T-helper 2 cell (primary cell): ENCODE measurements at places on chromosomes 16 and 17.

DNA sequence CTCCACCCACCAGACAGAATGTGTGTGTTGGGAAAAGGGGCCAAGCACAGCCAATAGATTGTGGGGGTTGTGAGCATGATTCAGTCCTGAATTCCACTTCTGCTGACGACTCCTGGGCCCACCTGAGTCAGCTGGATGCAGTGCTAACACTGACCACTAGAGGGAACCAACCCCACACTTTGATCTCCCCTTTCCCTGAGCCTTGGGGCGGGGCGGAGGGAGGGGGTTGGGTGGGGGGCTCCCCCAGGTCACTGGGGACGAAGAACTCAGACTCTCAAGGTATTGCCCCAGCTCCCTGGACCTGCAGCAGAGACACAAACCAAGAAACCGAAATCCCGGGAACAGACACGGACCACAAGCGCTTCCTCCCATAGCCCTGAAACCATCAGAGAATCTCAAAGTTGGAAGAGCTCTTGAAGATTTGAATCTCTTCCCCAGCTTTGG, 621 bp upstream of the CSHL1 start:
- peak; percentile 46 for DNase-seq

DNA sequence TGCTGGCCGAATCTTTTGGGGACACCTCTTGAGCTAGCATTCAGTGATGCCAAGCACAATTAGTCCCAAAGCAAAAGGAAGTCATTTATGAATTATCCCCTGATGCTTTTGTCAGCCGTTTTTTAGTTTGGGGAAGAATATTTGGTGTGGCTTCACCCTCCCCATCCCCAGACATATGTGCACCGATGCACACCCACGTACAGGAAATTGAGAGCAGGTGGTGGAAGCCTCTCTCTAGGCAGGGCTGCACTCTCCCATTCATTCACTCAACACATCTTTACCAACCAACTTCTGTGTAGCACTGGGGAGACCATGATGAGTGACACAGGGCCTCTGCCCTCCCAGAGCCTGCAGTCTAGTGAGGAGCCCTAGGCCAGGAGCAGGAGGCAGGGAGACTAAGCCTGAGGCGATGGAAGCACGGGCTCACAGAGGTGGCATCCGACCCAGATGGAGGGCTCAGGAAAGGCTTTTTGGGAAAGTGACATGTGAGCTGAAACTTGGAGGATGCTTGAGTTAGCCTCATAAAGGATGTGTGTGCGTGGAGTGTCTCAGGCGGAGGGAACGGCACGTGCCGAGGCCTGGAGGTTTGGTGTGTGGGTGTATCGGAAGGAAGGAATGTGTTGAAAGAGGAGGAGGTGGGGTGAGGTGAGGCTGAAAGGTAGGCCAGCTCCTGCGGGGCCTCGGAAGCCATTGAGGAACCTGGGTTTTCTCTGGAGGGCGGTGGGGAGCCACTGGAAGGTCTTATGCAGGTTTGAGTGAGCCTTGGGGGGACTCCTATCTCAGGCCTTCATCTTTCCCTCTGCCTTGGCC, 43.8 kb downstream of the PSME3IP1 start:
- peak; percentile 64 for DNase-seq

DNA sequence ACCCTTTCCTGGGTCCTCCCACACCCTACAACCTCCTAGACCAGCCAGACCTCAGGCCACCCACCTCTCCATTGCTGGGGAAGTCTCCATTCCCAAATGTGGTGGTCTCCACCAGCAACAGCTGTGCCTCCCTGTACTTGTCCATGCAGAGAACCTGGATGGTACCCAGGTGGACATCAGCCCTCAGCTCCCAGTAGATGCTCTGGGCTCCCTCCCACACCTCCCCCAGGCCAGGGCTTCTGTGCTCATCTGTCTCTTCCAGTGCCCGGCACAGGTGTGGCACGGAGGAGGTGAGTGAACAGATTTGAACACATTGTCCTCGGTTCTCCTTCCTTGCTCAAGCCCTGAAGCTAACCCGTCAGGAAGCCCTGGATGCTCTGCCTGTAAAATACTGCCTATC, 34.6 kb downstream of the LGALS9 start:
- DNase-seq: no peak

DNA sequence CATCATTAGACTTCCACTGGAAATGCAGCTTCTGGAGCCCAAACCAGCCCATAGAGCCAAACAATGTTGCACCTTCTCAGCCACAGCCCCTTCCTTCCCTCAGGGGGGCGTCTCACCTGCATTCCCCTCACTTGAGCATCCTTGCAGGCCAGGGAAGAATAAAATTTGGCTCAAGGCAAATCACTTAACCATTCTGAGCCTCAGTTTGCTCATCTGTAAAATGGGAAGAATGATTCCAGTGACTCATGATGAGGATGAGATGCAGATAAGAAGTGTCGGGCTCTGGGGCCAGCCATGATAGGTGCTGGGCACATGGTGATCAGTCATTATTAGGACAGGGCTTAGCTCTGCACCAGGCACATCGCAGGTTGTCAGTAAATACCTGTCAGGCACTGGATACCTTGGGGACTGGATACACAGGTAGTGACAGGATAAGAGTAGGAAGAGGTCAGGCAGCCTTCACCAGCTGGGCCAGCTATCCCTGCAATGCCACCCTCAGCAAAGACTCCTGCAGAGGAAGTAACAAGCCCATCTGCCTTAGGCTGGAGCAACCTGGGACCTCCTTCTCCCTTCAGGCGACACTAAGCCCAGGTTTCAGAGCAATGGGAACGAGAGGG, 208.0 kb upstream of the TNRC6C start:
- no peak for DNase-seq

DNA sequence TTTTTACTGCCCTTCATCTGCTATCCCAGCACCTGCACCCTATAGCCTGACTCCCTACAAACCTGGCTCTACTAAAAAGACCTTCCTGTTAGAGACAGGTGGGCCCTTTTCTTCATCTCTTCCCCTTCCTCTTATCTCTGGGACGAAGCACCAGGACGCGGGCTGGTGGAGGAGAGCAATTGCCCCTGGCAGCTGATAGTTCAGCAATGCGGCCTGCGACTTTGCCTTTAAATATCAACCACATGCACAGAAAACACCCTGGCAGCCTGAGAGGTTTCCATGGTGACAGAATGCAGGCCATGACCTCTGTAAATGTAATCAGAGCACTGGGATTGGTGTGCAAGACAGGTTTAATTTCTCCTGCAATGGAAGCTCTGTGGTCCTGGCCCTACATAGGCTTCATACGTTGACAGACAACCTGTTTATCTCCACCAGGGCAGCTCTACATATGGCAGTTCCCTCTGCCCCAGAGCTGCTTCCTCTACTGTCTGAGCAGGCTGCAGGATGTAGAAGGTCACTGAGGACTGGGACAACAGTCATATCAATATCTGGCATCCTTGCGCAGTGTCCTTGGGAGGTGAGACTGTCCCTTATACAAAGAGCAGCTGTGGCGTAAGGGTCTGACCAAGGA, 10.0 kb upstream of the SKAP1 start:
- peak; percentile 76 for DNase-seq

- DNase-seq: no peak
Observed at GRCh38 chr16:86343027-86343795, 167.1 kb upstream of the FOXF1 start.

- no peak for DNase-seq
Observed at GRCh38 chr17:74147056-74147835, 56.2 kb upstream of the RPL38 start.

DNA sequence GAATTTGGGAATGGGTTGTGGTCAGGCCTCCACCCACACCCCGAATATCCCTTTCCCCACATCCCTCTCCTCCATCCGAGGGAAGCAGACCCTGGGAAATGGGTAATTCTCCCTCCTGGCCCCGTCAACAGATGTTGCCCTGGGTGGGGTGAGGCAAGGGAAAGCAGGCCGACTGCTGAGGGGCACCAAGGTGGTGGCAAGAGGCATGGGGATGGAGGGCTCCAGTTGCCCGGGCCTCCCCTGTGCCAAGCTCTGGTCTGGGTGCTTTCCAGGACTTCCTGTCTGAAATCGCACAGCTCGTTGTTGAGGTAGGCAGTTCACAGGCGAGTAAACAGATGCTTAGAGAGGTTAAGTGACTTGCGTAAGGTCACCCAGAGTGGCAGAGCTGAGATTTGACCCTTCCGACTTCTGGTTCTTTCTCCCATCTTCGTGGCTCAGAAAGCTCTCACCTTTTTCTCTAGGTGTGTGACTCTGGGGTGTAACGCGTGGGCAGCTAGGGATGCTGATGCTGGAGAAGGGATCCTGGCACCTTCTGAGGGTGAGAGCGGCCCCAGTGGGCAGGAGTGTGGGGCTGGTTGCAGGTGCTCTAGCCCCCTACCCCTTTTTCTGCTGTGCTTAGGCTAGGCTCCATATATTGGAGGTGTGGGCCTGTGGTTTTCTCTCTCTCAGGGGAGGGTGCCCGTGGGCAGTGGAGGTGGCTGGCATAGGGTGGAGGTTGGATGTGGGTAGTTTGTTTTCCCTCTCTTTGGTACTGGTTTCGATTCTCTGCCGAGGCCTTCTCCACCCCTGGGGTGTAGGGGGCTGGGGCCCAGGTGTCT, 17.2 kb downstream of the RARA start:
- no peak for DNase-seq

DNA sequence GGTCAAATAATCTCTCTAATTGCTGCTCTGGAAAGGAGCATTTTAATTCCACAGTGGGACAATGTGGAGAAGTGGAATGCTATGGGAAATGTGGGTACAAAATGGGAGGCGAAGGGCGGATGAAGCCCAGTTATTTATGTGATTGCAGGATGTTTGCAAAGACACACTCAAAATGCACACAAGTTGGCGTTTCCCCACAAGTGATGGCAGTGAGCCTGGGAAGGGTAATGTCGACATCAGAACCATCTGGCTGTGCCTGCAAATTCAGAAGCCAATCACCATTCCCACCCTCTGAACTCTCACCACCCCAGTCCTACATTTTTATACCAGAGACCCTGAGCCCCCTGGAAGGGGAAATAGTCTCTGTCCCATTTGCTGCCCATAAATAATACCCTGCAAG, 201.1 kb downstream of the SOX9 start:
- no peak for DNase-seq

- DNase-seq: no peak
Observed at GRCh38 chr16:73240920-73241319, 193.0 kb upstream of the ZFHX3 start.

DNA sequence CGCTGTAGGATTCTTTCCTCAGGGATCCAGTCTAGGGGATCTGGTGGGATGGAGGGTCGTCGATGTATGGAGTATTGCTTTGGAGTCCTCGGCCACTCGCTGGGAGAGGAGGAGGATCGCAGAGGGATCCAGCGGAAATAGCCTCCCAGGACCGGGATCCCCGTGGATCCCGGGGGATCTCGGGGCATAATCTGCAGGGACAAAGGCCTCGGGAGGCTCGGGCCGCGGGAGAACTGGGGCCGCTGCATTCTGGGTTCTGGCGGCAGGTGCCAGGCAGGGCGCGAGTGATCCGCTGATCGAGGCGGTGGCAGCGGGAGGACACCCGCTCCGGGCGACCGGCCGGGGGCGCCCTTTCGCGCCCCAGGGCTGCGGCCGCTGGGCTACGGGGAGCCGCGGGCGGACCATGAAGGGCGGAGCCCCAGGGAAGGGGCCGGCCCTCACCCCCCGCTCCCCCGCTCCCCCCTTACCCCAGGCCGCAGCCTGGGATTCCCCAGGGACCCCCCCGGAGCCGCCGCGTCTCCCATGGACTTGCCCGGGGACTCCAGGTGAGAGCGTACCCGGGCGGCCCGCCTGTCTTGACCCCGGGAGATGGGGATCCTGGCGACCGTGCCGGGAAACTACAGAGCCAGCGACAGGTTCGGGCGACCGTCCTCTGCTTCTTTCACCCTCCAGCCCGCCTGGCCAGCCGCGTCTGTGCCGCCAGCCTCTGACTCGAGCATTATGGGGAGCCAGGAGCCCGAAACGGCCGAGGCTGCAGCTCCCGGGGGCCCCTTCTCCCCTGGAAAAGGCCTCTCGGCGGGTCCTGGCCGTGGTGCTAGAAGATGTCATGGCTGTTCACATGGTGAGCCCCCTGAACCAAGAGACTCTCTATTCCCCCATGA, 604 bp downstream of the PRR14 start:
- peak; percentile 63 for DNase-seq

DNA sequence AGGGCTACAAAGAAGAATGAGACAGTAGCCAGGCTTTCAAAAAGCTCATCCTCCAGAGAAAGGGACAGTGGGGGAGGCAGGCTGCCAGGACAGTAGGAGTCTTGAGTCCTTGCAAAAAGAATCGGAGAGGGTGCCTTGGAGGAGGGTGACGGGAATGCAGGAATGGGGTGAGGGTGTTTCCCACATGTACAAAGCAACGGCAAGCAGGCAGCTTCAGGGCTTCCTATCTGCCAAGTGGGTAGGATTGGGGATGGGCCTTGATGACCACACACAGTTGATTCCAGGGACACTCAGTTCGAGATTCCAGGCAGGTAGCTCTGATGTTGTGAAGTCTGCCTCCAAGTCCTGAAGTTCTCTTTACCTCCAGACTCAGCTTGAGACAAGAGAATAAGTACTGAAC, 54.4 kb downstream of the C17orf67 start:
- DNase-seq: no peak

DNA sequence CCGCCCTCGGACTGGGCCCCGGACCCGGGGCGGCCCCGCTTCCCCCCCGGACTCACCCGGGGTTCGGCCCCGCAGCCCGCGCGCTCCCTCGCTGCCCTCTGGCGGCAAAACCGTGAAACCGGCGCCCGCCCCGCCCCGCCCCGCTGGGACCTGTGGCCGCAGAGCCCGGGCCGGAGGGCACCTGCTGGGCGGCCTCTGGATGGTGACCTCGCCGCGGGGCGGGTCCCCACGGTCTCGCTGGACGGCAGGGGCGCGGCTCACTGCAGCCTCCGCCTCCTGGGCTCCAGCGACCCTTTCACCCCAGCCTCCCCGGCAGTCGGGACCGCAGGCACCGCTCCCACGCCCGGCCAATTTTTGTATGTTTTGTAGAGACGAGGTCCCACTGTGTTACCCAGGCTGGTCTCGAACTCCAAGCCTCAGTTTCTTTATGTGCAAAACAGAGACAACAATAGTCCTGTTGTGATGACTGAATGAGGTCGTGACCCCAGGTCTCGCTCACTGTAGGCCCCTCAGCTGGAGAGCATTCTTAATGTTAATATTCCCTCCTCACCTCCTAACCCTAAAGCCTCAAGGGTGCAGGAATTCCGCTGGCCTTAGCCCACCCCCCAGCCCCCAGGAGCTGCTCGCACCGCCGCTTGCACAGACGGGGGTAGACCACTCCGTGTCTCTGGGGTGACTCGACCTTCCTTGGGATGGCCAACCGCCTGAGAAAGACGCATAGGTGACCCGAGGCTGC, 33.7 kb upstream of the RPH3AL start:
- DNase-seq: peak; percentile 56

GRCh38 chr16:71627731-71628181, 1.8 kb downstream of the MARVELD3 start:
- DNase-seq: no peak

GRCh38 chr17:50301891-50302584, 27.8 kb downstream of the TMEM92 start:
- no peak for DNase-seq

- no peak for DNase-seq
Observed at GRCh38 chr17:73155410-73156165, 9.2 kb upstream of the SSTR2 start.

- no peak for DNase-seq
Observed at GRCh38 chr16:78813661-78814311, 714.3 kb downstream of the WWOX start.

- peak; percentile 41 for DNase-seq
Observed at GRCh38 chr17:50816771-50817751, 18.3 kb upstream of the WFIKKN2 start.

- no peak for DNase-seq
Observed at GRCh38 chr17:61160204-61160603, 239.4 kb upstream of the TBX2 start.

- DNase-seq: no peak
Observed at GRCh38 chr17:49370971-49371834, 9.2 kb upstream of the ZNF652 start.

GRCh38 chr17:57201481-57201880, 54.8 kb upstream of the MSI2 start:
- DNase-seq: no peak

- DNase-seq: no peak
Observed at GRCh38 chr17:82227629-82228277, 1.1 kb upstream of the SLC16A3 start.
